Stimulated activated CD8-positive, alpha-beta memory T cell treated with anti-CD3 and anti-CD28 coated beads, Interleukin-4, amount 100 ng/mL, for 1 hour (primary cell): ENCODE measurements at places on chromosomes 6 and 20.

GRCh38 chr20:13022401-13023155 is 13.8 kb downstream of the SPTLC3 start:
- no peak for DNase-seq

GRCh38 chr6:52994839-52995088 is 320 bp downstream of the GSTA4 start:
- peak; percentile 11 for DNase-seq

- DNase-seq = no peak
These were observed 13.3 kb downstream of the PANK2 start for GRCh38 chr20:3902446-3902845.

DNA sequence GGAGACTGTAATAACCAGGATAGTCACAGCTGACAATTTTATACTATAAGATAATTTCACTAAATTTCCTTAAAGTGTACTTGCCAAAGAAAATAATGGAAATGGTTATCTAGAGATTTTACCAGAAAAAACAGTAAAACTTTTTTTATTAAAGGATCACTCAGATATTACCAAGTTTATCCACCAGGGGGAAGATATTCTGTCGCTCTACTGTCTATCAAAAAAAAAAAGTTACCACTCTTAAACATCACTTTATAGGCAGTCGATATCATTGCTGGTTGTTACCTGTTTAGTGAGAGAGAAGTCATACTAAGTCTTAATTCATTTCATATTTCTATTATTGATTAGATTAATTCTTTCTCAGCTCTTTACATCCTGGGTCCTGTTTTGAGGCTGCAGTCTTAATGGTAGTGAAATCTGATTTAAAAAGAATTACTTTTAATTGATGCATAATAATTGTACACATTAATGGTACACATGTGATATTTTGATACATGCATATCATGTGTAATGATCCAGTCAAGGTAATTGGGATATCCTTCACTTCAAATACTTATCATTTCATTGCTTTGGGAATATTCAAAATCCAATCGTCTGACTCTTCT is 18.9 kb downstream of the L3MBTL3 start:
- no peak for DNase-seq

DNA sequence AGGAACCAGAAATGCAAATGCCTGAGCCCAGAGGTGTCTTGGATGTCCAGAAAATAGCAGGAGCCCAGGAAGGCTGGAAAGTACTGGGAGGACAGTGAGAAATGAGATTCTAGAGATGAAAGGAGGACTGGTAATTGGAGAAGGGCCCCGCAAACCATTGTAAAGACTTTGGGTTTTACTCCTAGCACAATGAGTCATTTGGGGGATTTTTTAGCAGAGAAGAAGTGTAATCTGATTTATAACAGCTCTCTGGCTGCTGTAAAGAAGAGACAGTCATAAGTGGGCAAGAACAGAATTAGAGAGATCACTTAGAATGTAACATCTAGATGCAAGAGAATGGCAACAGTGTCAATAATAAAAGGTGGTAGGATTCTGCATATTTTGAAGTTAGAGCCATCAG is 40.2 kb downstream of the SLC35F1 start:
- no peak for DNase-seq

DNA sequence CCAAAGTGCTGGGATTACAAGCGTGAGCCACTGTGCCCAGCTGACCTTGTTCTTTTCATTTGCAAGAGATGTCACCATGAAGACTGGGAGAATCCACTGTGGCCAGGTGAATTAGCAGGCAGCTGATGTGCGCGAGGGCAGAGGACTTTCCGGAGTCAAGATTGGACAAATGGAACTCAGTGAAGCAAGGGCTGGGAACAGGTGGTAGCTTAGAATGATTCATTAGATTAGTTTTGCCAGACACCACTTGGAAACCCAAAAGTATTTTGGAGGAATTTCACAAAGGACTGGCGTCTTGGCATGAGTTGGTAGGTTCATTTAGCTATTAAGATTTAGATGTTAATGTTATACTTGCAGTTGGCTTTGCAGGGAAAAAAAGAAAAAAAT is 4.7 kb upstream of the AKAP7 start:
- DNase-seq = no peak

- no peak for DNase-seq
These were observed 554.9 kb downstream of the MAFB start for GRCh38 chr20:40134176-40134575.

- no peak for DNase-seq
These were observed 318.2 kb downstream of the ZFAND3 start for GRCh38 chr6:38137608-38138265.

DNA sequence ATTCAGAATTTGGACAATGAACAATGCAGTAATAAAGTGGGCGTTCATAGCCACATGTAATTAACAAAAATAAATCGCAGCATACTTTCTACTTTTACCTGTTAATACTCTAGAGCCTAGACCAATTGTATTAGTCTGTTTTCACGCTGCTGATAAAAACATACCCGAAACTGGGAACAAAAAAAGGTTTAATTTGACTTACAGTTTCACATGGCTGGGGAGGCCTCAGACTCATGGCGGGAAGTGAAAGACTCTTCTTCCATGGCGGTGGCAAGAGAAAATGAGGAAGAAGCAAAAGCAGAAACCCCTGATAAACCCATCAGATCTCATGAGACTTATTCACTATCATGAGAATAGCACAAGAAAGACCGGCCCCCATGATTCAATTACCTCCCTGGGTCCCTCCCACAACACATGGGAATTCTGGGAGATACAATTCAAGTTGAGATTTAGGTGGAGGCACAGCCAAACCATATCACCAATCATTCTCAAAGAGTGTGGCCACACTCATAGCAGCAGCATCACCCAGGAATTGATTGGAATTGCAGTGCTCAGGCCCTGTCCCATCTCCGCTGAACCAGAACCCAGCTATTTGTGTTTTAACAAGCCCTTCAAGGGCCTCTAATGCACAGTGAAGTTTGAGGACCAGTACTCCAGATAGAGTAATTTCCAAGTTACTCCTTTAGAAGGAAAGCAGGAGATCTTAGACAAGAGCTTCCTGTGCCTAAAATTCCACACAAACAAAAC is 650.0 kb downstream of the KIF16B start:
- DNase-seq = no peak

- no peak for DNase-seq
These were observed 37.1 kb upstream of the CTAGE9 start for GRCh38 chr6:131747821-131748353.

GRCh38 chr20:45834797-45835161 is 1.2 kb downstream of the SNX21 start:
- no peak for DNase-seq

DNA sequence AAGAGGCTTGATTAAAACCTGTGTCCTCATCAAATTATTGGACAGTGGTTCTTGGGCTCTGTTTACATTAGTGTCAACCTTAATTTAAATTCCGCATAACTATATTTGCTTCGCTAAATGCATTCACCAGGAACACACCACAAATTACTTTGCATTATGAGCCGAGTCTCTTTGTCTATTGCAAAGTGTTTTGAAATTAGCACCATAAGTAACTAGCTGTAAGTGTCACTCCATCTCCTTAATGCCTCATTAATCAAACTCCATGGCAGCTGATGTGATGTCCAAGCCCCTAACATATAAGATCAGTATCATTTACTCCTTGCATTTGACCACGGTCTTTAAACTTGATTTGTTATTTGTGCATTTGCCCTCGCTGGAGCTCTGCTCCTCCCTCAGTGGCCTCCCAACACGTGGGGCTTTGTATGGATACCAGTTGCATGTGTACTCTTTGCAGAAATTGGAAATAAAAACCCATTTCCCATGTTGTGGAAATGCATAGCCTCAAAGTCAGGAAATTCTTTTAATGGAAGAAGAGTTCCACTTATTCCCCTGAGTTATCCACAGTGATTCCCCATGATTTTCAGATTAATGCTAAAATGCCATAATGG is 24.6 kb downstream of the FOXA2 start:
- no peak for DNase-seq

GRCh38 chr6:14614631-14615030 is 497.1 kb downstream of the CD83 start:
- DNase-seq = no peak

- DNase-seq = no peak
These were observed 115.3 kb upstream of the GMDS start for GRCh38 chr6:2360716-2361115.

DNA sequence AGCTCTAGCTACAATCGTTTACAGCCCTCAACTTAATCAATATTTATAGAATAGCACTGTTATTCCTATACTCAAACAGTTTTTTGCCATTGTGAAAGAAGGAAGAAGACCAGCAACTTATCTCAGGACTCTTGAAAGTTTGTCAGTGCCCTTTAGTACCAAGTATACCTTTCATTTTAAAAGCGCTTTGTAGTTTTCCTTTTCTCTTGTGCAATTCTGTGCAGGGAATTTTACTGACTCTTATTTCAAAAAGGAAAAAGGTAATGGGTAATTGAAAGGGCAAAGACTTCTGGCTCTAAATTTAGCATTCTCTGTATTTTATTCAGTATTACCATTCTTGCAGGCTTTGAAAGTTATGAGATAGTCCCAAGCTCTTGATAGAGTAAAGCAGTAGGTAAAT is 16.8 kb upstream of the RHAG start:
- DNase-seq = no peak

DNA sequence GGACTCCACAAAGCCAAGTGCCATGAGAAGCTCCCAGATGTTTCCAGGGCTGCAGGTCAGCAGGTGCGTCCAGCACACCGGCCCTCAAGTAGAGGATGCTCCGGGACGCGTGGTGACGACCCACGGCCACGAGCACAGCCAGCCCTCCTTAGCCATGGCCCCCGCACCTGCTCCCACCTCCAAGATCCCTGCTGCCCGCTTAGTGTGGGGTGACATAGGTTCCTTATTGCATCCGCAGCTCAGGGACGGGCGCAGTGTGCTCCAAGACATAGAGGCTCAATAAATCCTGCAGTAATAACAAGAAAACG is 138.1 kb upstream of the RPS6KA2 start:
- DNase-seq = no peak

DNA sequence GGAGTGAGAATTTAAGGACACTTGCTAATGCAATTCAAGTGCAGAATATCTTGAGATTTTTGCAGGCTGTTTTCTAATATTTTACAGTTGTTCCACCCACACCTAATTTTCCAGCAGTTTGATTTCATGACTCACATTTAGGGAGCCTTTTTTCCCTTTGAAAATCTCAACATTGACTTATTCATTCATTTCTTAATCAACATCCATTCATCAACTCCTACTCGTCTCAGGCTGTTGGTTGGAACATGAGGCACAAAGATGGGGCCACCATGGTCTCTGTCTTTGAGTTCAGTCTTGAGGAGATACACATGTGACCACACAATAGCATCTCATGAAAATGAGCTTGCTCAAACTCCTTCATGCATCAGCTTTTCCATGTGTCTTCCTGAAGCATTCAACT is 135.6 kb downstream of the UNC5CL start:
- DNase-seq = no peak

DNA sequence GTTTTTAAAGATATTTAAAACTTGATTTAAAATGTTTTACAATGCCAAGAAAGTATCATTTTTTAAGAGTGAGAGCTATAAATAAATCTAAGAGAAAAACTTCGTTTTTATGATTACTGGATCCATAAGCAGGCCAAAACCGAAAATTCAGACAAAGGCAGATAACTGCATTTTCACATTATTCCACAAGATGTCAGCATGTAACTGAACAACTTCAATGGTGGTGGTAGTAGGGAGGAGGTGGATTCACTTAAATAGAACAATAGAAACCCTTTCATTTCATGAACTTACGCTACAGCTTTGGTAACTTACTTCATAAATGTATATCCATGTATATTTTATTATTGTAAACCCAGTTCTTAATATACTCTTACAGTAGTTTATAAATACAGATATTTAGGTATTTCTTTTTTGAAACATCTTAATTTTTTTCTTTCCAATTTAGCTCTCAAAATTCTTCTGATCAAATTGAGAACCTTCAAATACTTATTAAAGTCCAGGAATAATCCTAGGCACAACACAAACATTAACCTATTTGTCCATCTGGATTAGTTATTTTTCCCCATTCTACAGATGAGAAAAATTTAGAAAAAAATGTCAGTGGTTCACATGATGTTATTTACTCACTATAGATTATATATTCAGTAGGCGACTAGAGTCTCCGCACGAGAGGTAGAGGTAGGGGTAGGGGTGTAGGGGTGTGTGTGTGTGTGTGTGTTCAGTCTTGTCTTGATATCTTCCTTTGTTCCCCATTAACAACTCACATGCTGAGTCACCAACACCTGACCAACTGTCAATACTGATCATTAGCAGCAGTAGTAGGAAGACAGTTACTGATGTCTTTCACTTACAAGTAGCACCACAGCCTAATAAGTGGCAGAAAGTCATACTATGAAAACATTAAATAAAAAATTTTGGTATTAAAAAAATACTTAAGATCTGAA is 111.5 kb downstream of the ARHGAP18 start:
- no peak for DNase-seq

- no peak for DNase-seq
These were observed 257.1 kb upstream of the ZFP64 start for GRCh38 chr20:52448513-52449232.

- DNase-seq = no peak
These were observed 97.9 kb upstream of the FOXP4 start for GRCh38 chr6:41448256-41448655.

GRCh38 chr6:105745464-105746129 is 340.5 kb upstream of the PRDM1 start:
- DNase-seq = no peak

GRCh38 chr6:20873425-20874190 is 339.4 kb downstream of the CDKAL1 start:
- DNase-seq = no peak

DNA sequence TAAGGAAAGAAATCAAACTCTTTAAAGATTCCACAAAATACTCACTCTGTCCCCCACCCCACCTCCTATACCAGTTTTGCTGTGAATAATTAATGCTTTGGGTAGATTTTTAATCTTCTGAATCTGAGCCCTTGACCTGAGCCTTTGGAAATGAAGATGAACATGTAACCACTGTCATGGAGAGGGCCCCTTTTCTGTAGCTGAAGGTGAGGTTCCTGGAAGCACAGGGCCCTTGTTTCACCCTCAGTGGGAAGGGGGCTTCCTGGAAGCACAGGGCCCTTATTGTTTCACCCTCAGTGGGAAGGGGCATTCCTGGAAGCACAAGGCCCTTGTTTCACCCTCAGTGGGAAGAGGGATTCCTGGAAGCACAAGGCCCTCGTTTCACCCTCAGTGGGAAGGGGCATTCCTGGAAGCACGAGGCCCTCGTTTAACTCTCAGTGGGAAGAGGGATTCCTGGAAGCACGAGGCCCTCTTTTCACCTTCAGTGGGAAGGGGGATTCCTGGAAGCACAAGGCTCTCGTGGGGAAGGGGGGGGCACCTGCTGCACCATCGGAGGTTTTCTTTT is 75.7 kb downstream of the DACT2 start:
- DNase-seq = no peak

- no peak for DNase-seq
These were observed 533.6 kb downstream of the RNF144B start for GRCh38 chr6:18920701-18921100.

GRCh38 chr20:21303872-21304586 is 898 bp downstream of the XRN2 start:
- no peak for DNase-seq
